Activated T-helper 17 cell treated with anti-CD3 and anti-CD28 coated beads, Interleukin-2, amount 50 U/mL, for 72 hours (primary cell): ENCODE measurements at places on chromosomes 4 and X.

- peak; percentile 46 for ATAC-seq
These were observed 722 bp downstream of the SLC10A7 start for GRCh38 chr4:146520896-146521540.

DNA sequence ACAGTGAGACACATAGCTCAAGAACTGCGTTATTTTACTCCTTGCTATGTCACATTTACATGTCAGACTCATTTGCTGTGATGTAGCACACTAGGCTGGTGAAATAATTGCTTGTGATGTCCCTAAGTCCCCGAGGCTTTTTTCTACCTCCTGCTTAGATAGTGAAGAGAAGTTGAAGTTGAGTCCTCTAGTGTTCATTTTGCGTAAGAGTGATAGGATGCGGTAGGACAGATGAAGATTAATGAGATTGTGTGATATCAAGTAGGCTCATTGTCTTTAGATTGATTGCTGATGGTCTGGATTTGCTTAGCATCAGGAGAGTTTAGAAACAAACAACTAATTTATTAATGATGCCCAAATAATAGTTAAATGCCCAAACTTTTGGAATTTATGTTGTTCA is 173.6 kb upstream of the NUDT6 start:
- ATAC-seq: no peak

DNA sequence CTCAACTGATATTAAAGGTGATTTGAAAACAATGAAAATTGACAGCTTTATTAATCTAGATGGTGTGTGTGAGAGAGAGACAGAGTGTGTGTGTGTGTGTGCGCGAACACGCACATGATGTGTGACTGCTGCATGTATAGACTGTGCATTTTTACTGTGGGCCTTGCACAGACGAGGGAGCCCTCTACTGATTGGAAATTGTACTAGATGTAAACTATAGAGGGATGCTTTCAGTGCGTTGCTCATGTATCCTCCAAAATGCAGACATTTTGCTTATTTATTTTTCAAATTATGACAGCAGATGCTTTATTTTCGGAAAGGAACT is 168.4 kb upstream of the GK2 start:
- ATAC-seq: peak; percentile 34

GRCh38 chr4:33090910-33091309 is 2370.7 kb downstream of the PCDH7 start:
- ATAC-seq: no peak

GRCh38 chr4:152100379-152101201 is 339.8 kb upstream of the GATB start:
- peak; percentile 90 for ATAC-seq
